ENCODE measurements at places on chromosomes 1 and 21.

GRCh38 chr1:223700942-223701637 lies 11.2 kb upstream of the CAPN2 start:
- DNase-seq = peak; percentile 98

DNA sequence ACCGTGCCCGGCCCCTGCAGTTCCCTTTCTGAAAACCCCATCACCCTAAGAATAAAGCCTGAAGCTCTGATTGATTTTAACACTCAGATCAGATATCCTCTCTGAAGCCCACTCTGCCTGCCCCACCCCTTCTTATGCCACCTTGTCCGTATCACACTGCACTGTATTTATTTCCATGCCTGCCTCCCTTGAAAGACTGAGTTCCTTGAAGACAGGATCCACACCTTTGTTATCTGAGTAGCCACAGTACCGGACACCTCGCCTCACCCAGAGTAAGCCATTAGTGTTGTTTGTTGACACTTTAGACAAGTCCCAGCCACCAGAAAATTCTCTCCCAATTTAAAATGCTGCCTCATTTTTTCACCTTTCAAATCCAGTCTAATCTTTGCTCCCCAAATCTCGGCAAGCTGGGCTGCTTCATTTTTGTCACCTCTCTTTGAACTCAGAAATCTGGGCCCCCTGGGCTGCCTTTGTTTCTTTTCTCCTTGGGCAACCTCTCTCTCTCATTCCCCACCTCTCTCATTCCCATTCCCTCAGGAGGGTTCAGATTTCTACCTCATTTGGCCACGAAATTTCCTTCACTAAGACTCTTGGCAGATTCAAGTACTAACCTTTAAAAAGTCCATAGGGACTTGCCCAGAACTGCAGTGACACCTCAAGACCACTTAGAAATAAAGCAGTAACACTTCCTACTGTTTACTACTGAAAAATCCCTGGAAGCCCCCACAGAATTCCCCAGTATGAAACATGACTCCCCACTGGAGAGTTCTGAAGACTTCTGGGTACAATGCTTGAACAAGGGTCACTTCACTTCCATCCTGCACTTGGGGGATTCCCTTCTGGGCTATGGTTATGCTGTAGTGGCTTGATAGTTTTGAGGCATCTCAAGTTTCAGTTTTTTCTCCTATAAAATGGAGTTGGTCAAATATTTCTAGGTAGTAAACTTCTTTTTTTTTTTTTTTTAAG lies 8.7 kb upstream of the PPP1R15B start:
- no peak for DNase-seq

GRCh38 chr21:38669186-38669585 lies 136.5 kb upstream of the ETS2 start:
- DNase-seq = peak; percentile 56

- no peak for DNase-seq
Measured at GRCh38 chr1:25743164-25744139, 56.5 kb upstream of the SELENON start.

DNA sequence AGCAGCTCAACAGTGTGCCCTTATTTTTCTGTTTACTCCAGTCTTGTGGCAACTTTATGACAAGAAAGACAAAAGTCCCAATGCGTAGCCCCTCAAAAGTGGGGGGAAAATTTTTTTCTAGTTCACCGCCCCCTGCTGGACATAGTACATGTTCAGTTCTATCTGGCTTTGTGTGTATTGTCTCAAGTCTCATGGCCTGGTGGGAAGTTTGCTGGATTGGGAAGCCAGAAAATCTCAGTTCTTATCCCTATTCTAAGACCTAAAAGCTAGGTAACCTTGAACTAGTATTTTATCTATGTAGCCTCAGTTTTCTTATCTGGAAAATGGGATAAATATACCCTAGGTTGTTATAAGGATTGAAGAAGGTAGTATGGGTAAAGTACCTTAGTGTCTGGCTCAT lies 55.8 kb upstream of the LDLRAP1 start:
- DNase-seq = no peak

- DNase-seq = no peak
Measured at GRCh38 chr1:55190109-55190508, 25.1 kb downstream of the USP24 start.

GRCh38 chr1:12774801-12775345 lies 1.3 kb downstream of the PRAMEF12 start:
- DNase-seq = no peak

GRCh38 chr1:206829875-206830274 lies 35.5 kb upstream of the IL20 start:
- peak; percentile 22 for DNase-seq

GRCh38 chr1:167132301-167133010 lies 38.6 kb downstream of the STYXL2 start:
- no peak for DNase-seq

- DNase-seq = no peak
Measured at GRCh38 chr1:214319938-214320337, 39.0 kb downstream of the SMYD2 start.

- no peak for DNase-seq
Measured at GRCh38 chr1:35173909-35174540, 18.9 kb downstream of the SFPQ start.

DNA sequence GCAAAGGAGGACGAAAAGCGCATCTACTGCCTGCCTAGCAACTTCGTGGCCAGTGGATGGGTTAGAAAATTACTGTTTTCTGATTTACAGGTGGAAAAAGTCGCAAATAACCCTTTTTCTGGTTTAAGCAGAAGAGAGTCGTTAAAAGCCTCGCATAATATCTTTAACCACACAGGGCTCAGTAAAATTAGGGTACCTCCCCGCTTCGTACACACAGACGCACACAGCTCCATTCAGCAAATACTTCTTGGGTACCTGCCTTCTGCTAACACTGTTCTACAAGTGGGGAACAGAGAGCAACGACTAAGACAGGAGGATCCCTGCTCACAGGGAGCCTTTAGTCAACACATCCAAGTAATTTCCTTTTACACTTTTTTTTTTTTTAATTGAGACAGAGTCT lies 704 bp downstream of the ALG6 start:
- no peak for DNase-seq

DNA sequence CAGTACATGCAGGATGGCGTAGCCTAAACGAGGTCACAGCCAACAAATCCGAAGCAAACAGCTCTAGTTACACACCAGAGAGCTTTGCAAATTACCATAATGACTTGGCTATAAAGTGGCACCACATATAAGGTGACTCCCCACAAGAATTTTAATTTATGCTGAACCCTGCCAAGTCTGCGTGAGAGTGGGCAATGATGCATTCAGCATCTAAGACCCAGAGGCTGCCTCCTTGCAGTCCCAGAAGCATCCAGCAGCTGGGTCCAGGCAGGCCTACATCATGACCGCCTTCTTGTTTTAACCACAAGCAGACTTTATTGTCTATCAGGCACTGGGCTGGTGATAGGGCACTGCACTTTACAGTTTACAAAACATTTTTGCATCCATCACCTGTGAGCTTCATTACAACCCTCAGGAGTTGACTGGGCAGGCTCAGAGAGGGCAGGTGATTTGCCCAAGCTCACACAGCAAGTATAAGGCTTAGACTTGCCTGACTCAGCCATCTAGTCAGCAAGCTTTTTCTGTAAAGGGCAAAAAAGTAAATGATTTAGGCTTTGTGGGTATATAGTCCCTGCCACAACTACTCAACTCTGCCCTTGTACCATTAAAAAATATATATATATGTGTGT lies 134.6 kb downstream of the GLIS1 start:
- DNase-seq = peak; percentile 54

GRCh38 chr21:33393348-33393747 lies 9.9 kb upstream of the IFNGR2 start:
- DNase-seq = no peak

DNA sequence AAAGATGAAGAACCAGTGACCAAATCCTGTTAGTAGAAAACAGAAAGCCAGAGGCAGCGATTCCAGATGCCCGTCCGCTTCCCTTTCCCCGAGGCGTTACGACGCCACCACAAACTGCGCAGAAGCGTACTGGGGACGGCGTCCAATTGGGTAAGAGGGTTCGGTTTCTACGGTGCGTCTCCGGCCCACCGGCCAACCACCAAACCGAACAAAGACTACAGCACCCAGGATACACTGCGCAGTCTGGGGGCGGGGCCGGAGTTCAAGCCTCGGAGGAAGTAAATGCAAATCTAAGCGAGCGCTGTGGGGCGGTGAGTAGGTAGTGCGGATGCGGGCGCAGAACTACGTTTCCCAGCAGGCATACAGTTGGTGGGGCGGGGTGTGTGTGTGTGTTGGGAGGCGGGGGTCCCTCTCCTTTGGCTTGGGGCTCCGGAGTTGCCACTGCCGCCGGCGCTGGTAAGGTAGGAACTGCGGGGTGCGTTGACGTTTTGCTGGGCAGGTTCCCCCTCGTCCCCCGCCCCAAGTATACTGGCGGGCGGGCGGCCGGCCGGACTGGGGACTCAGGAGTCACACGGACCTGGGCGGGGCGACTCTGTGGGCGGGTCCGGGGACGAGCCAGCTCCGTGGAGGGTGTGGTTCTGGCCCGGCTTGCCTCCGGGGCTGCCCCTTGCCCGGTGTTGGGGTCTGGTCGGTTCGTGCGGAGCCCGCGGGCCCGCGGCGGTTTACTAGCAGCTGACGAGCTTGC lies at the start of the genes SWT1 and TRMT1L:
TSS of gene SWT1 (plus strand) at position 314 of the 745 bp plus-strand sequence. CDS start 3,675 bp downstream, outside the sequence.
TSS of gene TRMT1L (minus strand) at position 100 of the 745 bp plus-strand sequence. CDS start 241 bp downstream, outside the sequence.
- DNase-seq = peak; percentile 99

DNA sequence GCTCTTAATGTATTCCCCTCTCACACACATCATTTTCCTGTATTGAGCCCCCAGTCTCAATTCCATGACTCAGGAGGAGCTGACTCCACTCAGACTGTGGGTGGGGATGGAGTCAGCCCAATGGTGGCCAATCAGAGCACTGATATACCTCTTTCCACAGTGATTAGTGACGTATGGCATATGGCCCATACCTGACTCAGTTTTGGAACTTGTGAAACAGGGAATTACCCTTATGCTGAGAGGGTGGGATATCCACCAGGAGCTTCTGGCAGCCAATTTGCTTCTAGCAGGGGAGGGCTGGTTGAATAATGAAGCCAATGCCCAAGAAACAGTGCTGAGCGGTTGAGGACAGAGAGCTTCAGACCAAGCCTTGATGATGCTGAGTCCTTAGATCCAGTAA lies 86.4 kb upstream of the SPATA6 start:
- no peak for DNase-seq

GRCh38 chr1:244064621-244065020 lies 13.5 kb downstream of the ZBTB18 start:
- no peak for DNase-seq

- peak; percentile 49 for DNase-seq
Measured at GRCh38 chr1:151347523-151348246, 633 bp upstream of the RFX5 start.

DNA sequence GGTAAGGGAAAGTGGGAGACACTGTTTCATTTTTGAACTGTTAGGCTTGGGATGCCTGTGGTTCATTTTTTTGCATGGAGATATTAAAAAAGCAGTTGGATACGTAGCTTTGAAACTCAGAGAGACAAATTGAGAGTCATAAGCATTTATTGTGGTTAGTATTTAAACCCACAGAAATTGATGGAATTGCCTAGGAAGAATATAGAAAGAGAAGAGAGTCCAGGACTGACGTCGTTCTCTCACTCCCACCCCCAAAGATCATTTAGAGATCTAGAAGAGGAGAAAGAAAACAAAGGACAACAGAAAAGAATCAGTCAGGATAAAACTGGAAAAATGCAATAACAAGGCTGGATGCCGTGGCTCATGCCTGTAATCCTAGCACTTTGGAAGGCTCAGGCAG lies 73.2 kb upstream of the BMP8A start:
- no peak for DNase-seq

DNA sequence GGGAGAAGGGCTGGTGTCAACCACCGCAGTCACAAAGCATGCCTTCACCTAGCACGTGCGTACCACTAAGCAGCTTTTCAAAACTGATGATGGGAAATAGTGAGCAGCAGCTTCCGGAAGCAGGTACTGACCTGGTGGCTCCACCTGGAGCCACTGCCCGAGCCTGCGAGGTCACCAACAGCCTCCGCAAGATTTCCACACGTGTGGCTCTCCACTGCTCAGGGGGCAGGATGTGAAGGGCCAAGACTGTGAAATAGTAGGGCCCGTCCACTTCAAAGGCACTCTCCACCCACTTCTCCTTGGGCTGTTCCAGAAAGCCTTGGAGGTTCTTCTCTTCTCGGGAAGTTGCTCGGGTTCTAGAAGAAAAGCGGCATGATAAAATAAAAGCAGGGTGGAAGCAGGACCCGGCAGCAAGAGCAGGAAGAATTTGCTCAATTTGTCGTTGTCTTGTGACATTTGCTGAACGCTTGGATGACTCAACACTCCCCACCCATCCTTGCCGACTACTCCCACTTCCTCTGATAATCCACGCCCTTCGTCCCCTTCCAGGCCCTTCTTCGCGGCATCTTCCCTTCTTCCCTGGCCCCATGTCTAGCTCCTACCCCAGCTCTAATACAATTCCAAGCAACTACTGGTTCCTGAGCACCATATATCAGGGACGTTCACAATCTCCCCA lies 124.9 kb upstream of the IFFO2 start:
- no peak for DNase-seq

DNA sequence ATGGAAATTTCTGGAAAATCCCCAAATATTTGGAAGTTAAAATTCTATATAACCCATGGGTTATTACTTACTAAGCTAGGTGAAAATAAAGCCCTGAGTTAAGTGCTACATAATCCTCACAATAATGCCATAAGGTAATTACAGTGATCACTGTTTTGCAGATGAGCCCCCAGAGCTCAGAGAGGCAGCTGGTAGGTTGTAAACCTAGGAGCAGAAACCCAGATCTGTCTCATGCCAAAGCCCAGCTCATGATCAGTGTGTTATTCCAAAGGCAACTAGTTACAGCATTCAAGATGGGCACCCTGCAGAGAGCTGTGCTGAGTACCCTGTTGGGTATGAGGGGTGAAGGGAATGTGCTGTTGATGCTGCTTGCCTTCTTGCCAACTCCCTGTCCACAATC lies 10.8 kb upstream of the MYOG start:
- no peak for DNase-seq

- peak; percentile 95 for DNase-seq
Measured at GRCh38 chr1:19079541-19080472, 123.3 kb upstream of the IFFO2 start.

- no peak for DNase-seq
Measured at GRCh38 chr21:42154237-42155044, 64.5 kb upstream of the ABCG1 start.

DNA sequence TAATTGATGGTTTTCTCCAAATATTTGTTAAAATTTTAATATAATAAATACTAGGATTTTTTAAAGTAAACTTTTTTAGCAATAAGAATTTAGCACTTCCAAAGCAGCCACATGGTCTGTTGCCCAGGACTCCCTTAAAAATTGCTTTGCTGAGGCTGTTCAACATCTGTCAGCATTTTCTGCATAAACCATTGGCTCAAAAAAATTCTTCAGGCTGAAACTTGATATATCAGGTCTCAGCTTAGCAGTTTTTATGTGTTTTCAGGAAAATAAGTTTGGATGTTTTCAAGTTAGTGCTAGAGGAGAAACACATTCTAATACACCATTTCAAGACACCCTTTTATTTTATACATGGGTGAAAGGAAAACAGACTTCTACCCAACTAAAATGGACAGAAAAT lies 69.1 kb upstream of the C1orf105 start:
- DNase-seq = no peak

- DNase-seq = peak; percentile 82
Measured at GRCh38 chr1:233261206-233261605, 34.3 kb downstream of the PCNX2 start.

Data from kidney tubule cell (primary cell).